ENCODE measurements at places on chromosomes 7 and 10.

GRCh38 chr7:132777414-132777813, 201.1 kb upstream of the PLXNA4 start:
- no peak for DNase-seq

DNA sequence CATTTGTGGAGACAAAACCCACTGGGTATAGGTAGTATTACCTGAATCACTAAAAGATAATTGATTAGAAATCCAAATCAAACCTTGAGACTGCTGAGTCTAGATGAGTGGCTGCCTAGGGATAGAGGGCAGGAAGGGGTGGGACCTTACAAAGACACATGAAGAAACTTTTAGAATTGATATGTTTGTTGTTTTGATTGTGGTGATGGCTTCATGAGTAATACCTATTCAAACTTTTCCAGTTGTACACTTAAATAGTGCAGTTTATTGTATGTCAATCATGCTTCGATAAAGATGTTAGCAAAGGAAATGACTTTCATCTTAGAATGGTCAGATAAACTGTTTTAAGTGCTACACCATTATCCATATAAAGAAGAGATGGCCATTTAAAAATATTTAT, 188.7 kb upstream of the KAT6B start:
- DNase-seq = no peak

- DNase-seq = no peak
Observed at GRCh38 chr10:110721406-110722038, 77.4 kb downstream of the RBM20 start.

DNA sequence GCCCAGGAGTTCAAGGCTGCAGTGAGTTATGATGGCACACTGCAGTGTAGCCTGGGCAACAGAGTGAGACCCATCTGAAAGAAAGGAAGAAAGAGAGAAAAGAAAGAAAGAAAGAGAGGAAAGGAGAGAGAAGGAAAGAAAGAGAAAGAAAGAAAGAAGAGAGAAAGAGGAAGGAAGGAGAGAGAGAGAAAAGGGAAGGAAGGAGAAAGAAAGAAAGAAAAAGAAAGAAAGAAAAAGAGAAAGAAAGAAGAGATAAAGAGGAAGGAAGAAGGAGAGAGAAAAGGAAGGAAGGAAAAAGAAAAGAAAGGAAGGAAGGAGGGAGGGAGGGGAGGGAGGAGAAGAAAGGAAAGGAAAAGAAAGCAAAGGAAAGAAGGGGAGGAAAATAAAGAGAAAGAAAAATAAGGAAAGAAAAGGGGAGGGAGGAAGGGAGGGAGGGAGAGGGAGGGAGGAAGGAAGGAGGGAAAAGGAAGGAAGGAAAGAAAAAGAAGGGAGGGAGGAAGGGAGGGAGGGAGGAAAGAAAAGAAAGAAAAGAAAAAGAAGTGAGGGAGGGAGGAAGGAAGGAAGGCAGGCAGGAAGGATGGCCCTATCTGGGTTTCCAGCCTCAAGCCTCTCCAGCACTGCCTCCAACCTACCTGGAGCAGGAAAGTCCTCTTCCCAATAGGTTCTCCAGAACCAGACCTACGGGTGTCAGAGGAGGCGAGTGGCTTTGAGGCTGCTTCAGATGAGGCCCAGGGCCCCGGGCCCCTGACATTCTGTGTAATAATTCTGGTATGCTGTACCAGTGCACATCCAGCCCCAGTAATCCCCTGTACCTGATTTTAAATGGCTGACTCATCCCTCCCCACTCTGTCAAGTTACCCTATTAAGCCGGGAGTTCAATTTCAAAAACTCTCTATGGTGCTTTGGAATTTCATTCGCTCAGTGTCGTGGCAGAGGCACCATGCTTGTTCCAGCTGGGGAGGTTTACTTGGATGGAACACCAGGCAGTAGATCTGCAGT, 6.8 kb upstream of the PARD3 start:
- no peak for DNase-seq

DNA sequence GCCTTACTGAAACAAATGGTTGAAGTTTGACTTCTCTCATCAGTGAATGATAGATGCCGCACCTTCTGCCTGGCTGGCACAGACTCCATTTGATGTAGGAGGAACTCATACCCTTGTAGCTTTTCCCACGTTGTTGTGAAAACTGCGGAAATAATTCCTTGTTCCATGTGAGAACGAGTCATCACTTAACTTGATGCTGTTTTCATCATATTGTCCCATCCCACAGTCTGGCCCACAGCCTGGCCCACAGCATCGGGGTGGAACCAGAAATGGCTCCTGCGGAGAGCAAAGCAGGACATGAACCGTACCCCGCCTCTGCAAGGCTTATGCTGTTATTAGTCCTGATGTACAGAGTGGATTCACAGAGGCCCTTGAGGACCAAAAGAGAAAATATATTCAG, 587.0 kb downstream of the SDK1 start:
- no peak for DNase-seq

DNA sequence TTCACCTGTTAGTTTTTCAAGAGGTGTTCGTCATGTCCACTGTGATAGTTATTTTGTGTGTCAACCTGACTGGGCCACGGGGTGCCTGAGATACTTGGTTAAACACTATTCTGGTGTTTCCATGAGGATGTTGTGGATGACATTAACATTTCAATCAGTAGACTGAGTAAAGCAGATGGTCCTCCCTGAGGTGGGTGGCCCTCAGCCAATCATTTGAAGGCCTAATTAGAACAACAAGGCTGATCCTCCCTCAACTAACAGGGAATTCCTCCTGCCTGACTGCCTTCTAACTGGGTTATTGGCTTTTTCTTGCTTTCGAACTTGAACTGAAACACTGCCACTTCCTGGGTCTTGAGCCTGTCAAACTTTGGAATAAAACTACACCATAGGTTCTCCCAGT, 75.8 kb downstream of the ENO4 start:
- no peak for DNase-seq
